ENCODE measurements at places on chromosomes 3 and 15.

- no peak for DNase-seq
These were observed 715.3 kb downstream of the NR2F2 start for GRCh38 chr15:97045666-97046421.

GRCh38 chr3:135997554-135998320, 32.2 kb downstream of the PPP2R3A start:
- DNase-seq, result no peak

- no peak for DNase-seq
These were observed 103.1 kb downstream of the CMSS1 start for GRCh38 chr3:99920481-99921376.

- DNase-seq, result no peak
These were observed 91.2 kb downstream of the DUT start for GRCh38 chr15:48422401-48422800.

DNA sequence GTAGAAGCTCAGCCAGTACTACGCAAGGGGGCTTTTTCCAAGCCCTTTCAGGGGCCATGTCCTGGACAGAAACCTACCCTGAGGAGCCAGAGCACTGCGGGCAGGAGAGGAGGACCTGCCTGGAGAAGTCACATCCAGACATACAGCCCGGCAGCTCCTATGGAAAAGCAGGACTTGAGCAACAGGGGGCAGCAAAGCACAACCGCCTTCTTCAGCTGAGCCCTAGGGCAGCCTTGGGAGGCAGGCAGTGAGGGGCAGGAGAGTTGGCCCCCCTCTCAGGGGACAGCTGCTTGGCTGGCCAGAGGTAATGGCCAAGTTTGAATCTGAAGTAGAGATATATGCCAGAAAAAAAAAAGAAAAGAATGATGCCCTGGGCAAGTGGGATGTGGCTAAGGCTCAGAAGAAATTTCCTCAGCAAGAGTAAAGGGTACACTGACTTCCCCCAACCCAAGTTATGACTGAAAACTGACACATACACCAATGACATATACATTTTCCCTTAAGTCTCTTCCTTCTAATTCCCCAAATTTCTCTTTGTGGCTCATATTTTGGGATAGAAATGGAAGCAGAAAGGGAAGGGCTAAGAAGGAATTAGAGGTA, 56.9 kb downstream of the CYP19A1 start:
- no peak for DNase-seq

- DNase-seq, result no peak
These were observed 3.8 kb downstream of the GSK3B start for GRCh38 chr3:120090422-120090821.

DNA sequence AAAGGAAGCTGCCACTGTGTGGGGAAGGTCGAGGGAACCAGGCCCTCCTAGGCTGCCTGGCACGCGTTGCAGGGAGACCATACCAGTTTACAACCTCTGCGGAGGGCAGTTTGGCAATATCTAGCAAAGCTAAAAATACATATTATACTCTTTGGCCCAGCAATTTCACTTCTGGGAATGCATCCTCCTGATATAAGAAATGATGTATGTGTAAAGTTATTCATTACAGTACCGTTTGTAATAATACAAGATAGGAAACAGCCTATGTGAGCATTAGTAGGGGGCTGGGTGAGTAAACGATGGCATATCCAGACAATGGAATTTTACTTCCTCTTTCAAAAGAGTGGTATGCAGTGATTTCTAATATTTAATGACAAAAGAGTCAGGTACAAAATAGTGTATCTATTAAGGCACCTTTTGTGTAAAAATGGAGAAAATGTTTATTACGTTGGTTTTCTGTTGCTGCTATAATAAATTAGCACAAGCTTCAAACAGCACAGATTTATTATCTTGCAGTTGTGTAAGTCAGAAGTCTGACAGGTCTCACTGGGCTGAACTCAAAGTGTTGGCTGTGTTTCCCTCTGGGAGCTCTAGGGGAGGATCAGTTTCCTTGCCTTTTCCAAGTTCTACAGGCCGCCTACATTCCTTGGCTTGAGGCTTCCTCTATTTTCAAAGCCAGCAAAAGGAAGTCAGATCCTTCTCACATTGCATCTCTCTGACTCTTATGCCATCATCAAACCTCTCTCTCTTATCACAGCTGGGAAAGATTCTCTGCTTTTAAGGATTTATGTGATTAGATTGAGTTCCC, 9.0 kb downstream of the APOD start:
- DNase-seq, result no peak

- no peak for DNase-seq
These were observed 154.9 kb downstream of the GREM1 start for GRCh38 chr15:32872621-32873283.

DNA sequence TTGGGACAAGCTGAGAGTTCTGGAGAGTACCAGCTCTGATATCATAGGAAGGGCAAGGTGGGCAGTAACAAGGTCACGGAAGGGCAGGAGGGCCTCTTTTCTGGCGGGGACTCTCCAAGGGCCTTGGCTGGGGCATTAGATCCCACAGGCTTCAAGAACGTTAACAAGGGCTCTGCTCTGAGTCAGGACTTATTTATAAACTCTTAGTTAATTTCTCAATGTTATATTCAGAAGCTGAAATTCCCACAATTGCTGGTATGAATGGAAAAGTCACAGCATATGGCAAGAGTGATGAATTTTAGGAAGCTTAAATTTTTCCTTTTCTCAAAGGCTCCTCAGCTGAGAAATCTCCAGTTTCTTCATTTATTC, 320.2 kb upstream of the TBC1D5 start:
- no peak for DNase-seq

DNA sequence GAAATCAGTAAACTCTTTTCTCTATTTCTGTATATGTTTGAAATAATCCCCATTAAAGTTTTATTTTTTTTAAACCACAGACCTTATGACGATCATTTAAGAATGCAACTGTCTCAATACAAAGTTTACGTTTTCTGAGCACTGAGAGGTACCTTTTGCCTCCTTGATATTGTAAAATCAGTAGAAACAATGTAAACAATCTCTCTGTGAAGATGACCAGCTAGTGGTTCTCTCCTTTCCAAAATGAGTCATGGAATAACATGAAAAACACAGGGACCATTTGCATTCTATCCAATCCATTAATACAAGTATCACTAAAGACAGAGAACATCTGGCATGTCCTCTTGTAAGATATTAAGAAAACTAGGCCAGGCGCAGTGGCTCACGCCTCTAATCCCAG, 48.8 kb downstream of the RAD18 start:
- DNase-seq, result no peak

DNA sequence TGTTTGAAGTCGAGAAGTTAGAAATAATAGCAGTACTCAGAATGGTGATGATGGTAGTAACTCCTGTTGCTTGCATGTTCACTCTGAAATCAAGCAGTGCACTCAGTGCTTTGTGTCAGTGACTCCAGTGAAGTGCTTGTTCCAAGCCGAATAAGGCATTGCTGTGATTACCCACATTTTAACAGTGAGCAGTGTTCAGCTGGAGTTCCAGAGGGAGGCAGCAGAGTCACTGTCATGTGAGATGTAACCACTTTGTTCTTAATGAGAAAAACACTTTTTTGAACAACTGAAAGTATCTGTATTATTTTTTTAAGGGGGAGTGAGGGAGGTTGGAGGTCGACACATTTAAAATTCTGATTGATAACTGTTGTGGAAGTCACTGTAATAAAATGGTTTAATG, 3.7 kb downstream of the MDFIC2 start:
- no peak for DNase-seq

- DNase-seq, result no peak
These were observed 32.6 kb downstream of the MAGEF1 start for GRCh38 chr3:184679056-184679816.

DNA sequence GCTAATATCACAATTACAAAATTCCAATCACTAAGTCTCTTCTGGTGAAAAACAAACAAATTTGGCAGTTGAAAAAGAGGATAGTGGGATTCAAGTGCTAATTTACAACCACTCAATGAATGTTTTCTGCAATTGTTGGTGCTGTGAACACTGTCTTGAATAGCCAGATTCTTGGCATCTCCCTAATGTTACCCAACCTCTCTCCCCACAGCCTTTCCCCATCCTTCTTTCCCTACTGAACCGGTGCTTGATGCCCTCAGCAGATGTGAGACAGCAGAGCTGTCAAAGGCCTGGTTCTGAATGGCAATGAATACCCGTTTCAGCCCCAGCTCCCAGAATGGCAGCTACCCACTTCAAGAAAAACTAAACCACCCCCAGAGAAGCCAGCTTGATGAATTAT, 22.5 kb upstream of the BHLHE40 start:
- DNase-seq, result no peak

DNA sequence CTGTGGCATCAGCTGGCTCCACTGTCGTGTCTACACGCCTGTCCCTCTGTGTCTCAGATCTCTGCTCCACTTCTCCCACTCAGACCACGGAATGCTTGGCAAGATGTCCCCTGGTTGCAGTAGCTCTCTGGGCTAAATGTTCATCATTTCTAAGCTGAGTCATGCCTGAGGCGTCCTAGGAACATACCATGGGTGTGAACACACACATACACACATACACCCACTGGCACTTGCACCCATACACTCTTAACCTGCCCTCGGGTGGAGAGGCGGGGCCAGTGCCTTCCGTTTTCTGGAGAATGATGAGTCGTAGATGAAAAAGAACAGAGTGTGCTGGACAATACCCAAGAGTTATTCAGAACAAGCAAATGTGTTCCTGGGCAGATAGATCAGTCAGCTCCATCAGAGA, 72.4 kb downstream of the SENP2 start:
- DNase-seq, result no peak

DNA sequence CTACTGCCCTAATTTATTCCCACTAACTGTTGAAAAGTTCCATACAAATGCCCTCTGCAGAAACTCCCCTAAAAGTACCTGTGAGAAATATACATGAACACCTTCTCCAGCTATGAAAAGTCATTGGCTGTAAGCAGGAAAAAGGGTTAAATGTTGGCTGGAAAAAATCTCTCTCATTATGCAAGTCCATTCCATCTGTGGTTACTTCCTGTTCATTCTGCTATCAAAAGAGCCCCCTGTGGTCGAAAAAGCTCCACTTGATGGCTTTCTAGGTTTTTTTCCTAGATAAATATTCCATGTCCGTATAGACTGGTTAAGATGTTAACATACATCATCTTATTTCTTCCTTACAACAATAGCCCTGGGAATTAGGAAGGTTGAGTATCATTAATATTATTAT, 56.2 kb upstream of the AKAP13 start:
- DNase-seq, result no peak

DNA sequence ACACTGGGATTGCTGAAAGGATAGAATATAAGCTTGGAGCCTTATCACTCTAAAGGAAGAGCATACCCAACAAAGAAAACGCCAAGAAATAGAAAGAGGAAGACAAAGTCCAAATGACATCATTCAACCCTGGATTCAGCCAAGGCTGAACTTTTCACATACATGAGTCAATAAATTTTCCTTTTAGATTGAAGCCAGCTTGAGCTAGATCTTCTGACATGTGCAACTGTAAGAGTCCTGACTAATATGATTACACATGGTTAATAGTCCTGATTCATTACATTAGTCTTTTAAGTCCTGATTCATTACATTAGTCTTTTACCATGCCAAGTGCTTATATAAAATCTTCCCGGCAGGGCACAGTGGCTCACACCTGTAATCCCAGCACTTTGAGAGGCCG, 13.6 kb upstream of the DENND6A start:
- DNase-seq, result no peak

GRCh38 chr15:26841514-26841913, 25.3 kb upstream of the GABRA5 start:
- DNase-seq, result no peak

- DNase-seq, result no peak
These were observed 6.3 kb downstream of the LIPC start for GRCh38 chr15:58438111-58438510.

- DNase-seq, result no peak
These were observed 358.0 kb upstream of the TGFBR2 start for GRCh38 chr3:30248423-30248822.

DNA sequence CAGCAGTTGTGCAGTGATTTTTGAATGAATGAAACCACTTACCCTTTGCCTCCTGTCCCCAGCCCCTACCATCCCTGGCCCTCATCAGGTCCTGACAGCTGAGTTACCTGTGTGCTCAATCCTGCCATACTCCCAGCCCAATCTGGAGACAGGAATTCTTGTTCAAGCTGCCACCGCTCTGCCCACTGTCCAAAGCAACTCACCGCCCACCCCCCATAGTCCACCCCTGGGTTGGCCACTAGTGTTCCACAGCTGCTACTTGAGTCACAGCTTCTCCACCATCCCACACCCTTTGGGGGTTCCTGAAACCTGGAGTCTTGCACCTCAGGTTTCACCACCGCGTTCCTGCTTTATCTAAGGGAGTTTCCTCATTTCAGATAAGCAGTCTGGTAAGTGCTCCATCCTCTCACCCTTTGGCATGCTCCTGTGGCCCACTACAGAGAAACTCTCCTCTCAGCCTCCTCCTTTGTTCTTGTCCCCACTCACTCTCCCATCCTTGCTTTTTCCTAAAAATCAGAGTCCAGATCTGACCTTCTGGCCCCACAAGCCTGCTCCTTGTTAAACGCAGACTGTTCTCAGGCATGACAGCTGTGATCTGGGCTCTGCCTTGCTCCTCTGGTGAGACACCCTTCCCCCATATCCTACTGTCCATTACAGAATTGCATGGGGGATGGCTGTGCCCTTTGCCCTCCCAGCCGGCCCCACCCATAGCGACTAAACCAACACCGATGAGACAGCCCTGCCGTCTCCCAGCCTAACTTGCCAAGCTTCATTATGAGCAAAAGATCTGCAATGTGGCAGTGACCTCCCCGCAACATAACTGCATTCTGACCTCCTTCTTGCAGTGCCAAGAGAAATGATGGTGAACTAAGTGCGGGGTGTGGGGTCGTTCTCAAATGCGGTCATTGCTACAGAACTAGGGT, 50.0 kb downstream of the CYP19A1 start:
- DNase-seq, result no peak

GRCh38 chr3:32586356-32586755, 15.7 kb upstream of the DYNC1LI1 start:
- no peak for DNase-seq

DNA sequence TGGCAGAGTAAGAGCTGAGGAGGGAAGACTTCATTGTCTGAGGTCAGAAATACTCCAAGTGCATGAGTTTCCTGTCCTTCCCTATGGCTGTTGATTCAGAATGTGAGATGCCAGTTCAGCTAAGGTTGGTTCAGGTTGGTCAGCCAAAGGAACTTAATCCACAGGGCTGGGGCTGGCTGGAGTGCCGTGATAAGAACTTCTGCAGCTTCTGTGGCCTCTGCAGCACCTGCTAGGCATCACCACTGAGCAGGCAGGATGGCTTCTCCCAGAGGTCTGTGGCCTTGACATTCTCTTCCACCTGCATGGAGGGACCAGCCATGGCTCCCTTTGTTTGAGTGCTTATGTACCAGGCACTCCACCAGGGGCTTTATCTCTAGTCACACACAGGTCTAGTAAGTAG, 109.5 kb upstream of the PLXNA1 start:
- DNase-seq, result no peak

- DNase-seq, result no peak
These were observed 187.2 kb downstream of the GHSR start for GRCh38 chr3:172261054-172261453.

DNA sequence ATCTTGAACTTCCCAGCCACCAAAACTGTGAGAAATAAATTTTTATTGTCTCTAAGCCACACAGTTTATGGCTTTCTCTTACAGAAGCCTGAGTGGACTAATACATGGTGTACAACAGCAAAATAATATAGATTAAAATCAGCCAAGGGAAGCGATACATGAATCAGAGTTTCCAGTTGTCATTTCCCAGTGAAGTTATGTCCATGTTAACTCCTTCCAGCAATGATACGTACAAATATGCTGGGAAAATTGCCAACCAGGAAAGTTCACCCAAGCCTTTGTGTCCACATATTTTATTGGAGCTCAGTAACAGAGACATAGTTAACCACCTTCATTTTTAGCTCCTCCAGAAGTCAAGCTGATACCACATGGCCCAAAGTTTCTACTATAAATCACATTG, 280.9 kb upstream of the KCNMB2 start:
- no peak for DNase-seq

- no peak for DNase-seq
These were observed 35.8 kb downstream of the GLDN start for GRCh38 chr15:51377038-51377786.

All from CD4-positive, alpha-beta T cell treated with Interleukin-10 for 1 hour (primary cell).